Hematopoietic multipotent progenitor cell treated with erythropoietin and hydrocortisone succinate and interleukin-3 and kit ligand, for 6 days (in vitro differentiated cells): ENCODE measurements at places on chromosomes 7 and 10.

DNA sequence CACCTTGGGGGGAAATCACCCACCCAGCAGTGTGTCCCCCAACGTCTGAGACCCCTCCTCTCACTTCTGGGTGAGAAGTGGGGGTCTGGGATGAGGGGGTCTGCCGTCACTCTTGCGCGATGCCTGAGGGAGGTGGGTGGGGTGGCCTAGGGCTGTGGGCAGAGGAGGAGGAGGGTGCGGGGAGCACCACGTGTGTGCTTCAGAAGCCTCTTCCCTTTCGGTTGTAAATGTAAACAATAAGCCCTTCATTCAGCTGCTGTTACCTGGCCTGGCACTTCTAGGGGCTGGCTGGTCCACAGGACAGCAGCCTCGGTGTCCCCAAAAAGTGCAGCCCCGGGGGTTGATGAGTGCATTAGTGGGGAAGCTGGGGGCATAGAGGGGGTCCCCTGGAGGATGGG is 1.3 kb downstream of the CLIP2 start:
- DNase-seq, result peak; percentile 31

DNA sequence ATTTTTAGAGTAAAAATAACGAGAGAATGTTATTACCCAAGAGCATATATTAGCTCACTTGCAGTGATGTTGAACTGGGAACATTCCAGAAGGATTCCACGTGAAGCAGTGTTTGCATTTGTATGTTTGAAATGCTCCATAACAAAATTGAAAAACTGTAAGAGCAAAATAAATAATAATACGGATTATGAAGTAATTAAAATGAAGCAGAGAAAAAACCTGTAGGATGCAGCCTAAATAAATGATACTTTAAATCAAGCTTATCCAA is 203.3 kb downstream of the BAMBI start:
- no peak for DNase-seq

DNA sequence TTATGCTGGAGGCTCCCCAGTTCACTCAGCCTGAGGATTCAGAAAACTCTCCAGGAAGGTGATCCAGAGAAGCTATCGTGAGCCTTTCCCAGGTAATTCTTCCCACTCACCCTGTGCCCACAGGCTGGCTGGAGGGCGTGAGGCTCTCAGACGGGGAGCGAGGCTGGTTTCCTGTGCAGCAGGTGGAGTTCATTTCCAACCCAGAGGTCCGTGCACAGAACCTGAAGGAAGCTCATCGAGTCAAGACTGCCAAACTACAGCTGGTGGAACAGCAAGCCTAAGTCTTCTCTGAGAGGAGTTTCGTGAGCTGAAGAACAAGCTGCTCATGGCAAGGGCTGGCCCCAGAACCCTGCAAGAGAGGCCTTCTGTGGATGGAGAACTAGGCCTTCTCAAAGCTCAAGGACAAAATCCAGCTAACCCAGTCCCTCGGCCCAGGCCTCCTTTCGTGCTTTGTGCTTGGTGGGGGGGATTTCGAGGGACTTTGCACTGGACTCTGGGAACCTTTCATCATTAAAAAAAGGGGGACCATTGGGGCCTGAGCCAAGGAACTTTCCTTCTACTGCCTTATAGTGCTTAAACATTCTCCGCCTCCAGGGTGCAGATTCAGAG is 23.6 kb downstream of the NOBOX start:
- no peak for DNase-seq

- no peak for DNase-seq
These were observed 4.9 kb upstream of the FAM53B start for GRCh38 chr10:124748953-124749645.

- DNase-seq, result peak; percentile 77
These were observed at the start of gene IFIT1B for GRCh38 chr10:89377705-89378637. Gene IFIT1B, plus strand, starts transcription at chr10:89378056. Its CDS starts 80 bp downstream, at chr10:89378136.

GRCh38 chr7:34260279-34260678 is 354.9 kb downstream of the BMPER start:
- DNase-seq, result no peak

GRCh38 chr10:100738055-100738827 is 7.1 kb upstream of the PAX2 start:
- no peak for DNase-seq

DNA sequence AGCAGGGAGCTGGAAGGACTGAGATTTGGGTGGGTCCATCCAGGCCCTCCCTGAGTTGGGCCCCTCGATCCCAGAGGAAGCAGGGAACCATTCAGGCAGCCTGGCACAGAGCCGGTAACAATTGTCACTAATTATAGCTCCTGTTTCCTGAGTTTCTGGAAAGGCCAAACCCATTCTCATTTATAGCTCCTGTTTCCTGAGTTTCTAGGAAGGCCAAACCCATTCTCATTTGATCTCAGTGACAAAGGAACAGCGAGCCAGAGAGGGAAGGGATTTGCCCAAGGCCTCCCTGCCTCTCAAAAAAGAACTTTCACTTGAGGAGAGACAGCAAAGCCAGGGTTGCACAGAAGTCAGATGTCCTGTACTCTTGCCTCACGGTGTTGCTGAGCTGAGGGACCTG is 521.9 kb downstream of the TYW1 start:
- DNase-seq, result no peak

GRCh38 chr7:134707663-134708378 is 61.2 kb downstream of the BPGM start:
- no peak for DNase-seq

DNA sequence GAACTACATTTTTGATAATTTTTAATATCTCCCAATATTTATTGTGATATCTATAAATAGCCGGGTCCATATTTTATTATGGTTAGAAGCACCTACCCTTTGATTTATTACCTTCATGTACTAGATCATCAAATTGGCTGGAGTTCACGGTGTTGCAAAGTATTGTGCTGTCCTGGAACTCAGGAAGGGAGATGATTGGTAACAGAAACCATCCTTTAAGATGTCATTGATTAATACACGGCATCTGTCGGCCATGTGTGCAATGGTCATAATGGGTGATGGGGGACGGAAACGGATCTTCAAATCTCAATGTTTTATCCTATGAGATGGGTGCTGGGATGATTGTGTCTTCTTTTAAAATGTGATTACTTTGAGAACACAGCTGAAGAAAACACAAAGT is 157.0 kb downstream of the NEBL start:
- no peak for DNase-seq

- DNase-seq, result no peak
These were observed 93.8 kb downstream of the CALD1 start for GRCh38 chr7:134873253-134873652.

DNA sequence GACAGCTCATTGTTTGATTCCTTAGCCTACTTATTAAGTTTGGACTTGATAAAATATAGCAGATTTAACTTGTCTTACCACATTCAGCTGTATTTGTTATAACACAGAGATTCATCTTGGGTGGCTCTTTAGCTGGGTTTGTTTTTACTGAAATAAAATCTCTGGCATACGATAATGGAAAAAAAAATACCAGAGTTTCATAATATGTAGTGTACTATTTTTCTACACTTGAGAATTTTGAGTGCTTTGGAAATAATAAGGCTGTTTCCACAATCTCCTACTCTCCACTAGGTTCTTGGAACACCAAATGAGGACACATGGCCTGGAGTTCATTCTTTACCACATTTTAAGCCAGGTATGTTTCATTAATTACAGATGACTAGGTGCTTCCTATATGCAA is 218.6 kb upstream of the FZD1 start:
- no peak for DNase-seq

DNA sequence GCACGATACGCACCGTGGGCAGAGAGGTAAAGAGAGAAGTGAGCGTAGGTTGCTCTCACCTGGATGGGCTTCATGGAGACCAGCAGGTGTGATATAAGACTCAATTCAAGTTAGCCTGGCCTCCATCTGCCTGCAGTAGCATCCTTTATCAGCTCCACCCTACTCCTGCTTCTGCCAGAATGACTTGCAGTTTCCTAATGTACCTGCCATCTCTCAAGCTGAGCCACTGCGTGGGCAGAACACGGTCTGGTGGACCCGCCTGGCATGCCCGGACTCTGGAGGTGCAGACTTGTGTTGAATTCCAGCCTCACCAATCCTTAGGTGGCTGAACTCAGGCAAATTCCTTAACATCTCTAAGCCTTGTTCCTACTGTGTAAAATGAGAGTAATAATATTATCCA is 64.3 kb downstream of the STEAP1B start:
- DNase-seq, result no peak

DNA sequence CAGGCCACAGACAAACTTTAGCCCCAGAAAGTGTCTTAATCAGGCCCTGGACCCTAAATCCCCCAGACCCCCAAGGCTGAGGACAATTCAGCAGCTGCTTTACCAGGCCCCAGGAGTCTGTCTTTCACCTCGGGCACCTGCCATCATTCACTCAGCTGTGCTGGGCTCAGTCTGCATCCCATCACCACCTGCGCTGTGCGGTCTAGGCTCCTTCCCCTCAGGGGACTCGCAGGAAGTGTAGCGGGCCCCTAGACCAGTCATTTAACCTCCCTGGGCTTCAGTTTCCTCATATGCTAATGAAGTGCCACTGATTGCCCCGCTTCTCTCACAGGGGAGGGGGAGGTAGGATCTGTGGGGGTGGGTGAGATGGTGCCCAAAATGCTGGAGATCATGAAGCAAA is 76.4 kb upstream of the ZMIZ1 start:
- DNase-seq, result no peak

- no peak for DNase-seq
These were observed 1.2 kb downstream of the KCNMA1 start for GRCh38 chr10:77636282-77636966.

GRCh38 chr7:46710927-46711326 is 789.9 kb upstream of the IGFBP3 start:
- DNase-seq, result no peak

GRCh38 chr7:17855202-17855601 is 85.1 kb downstream of the SNX13 start:
- DNase-seq, result no peak

GRCh38 chr7:151394076-151395035 is 15.5 kb downstream of the WDR86 start:
- DNase-seq, result no peak

DNA sequence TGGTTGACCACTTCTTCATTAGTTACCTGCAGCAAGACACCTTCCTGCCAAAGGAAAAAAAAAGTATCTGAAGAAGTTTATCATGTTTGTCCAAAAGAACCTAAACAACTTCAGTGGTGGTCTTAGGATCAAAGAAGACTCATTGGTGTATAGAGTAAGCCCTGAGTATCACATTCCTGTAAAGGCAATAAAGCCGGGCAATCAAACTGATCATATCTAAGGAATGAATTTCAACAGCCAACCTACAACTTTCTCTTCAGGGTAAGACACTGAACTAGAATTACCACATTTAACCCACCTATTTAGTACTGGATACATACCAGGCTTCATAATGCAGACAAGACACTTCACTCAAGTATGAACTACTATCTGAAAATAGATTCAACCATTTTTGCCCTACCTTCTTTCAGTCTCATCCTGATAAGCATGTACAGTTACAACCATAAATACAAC is 10.1 kb downstream of the HNRNPA2B1 start:
- DNase-seq, result peak; percentile 25

- no peak for DNase-seq
These were observed 22.2 kb downstream of the AHR start for GRCh38 chr7:17320657-17321056.

- no peak for DNase-seq
These were observed 287.0 kb upstream of the IGFBP3 start for GRCh38 chr7:46207931-46208634.

- DNase-seq, result no peak
These were observed 733.0 kb downstream of the TNS3 start for GRCh38 chr7:46848944-46849343.

- DNase-seq, result peak; percentile 29
These were observed 123.1 kb upstream of the ADO start for GRCh38 chr10:62681211-62681940.

- DNase-seq, result no peak
These were observed 16.3 kb downstream of the REEP3 start for GRCh38 chr10:63537536-63537935.

- no peak for DNase-seq
These were observed 64.9 kb downstream of the CFAP46 start for GRCh38 chr10:132877473-132877872.

- DNase-seq, result no peak
These were observed 5.8 kb downstream of the PLA2G12B start for GRCh38 chr10:72948762-72949161.

DNA sequence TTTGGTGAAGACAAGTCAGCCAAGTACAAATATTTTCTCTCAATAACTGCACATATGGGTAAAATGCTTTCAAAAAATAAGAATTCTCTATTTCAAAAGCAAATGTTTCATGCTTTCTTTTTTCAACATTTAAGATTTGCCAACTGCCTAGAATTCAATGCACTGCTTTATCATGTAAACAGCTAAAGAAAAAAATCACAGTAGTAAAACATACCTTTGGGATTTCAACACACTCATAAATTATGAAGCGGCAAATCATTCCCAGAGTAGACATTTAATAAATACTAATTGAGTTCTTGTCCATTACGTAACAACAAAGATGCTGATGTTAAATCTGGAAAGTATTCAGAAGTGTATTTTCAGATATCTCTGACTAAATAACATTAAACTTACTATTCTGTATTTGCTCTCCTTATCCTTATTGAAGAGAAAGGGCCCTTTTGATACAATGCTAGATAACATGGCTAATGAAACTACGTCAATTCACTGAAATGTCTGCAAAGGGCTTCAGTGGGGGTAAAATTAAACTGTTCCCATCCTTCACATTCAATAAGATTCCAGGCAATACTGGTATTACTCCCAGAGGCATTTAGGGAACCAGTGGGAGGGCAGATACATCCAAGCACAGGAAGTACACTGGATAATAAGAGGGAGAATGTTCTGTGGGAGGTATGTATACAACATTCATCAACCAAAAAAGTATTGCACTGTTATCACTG is 13.9 kb downstream of the NAPEPLD start:
- DNase-seq, result no peak

- DNase-seq, result no peak
These were observed 134.0 kb upstream of the SEMA3D start for GRCh38 chr7:85320699-85321476.

DNA sequence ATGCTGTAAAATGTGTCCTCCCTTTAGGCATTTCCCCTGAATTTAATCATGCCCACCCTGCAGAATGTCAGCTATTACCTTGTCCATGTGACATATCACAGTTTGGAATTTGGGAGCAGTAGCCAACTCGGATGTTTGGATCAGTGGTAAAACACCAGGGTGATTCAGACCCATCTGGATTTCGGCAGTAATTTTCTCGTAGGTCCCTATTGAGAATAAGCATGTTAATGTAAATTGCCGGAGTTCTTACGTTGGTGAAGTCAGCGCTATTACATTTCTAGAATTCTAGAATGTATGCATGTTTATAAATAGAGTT is 44.1 kb downstream of the HGF start:
- no peak for DNase-seq

DNA sequence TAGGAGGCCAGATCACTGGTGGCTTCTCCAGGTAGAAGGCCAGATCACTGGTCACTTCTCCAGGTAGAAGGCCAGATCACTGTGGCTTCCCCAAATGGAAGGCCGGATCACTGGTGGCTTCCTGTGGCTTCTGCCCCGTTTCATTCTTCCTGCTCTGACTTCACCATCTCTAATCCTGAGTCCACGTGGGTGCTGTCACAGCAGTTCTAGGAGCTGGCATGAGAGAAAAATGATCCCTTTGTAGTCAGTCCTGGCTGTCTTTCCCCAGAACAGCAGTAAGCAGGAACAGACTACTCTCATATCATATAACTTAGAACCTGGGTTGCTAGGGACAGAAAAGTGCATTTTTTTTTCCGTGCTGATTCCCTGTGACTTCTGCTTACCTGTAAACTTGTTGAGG is 90.9 kb downstream of the ACTR3B start:
- DNase-seq, result no peak
